ENCODE measurements at places on chromosomes 4 and X.

GRCh38 chrX:87901060-87901459 is 383.5 kb downstream of the KLHL4 start:
- DNase-seq: no peak

GRCh38 chrX:47361538-47362511 is 8.6 kb upstream of the ZNF157 start:
- DNase-seq: peak; percentile 80

DNA sequence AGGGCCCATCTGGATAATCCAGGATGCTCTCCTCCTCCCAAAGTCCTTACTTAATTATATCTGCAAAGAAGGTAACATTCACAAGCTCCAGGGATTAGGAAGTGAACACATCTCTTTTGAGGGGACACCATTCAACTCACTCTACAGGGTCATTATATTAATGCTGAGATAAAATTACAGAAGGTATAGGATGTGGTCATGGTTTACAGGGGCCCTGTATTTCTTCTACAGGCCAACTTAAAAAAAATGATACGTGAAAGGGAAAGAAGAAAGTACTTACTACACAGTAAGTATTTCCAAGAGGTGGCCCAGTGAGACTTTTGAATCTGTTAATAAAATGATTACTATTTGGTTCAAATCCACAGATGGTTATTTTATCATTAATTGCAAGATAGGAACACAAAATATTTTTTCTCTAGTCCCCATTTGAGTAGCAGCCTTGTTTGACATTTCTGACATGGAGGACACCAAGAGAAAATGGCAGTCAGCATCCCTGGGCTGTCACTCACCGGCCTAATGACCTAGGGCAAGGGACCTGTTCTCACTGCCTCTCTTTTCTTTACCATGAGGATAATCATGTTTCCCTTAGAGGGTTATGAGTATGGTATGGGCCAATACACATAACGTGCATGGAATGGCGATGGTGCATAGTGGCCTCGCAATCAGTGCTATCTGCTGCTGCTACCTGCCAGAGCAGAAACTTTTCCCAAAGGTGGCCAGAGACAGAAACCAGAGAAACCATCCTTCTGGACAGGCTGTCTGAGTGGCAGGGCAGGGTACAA is 140.5 kb downstream of the PTTG2 start:
- no peak for DNase-seq

DNA sequence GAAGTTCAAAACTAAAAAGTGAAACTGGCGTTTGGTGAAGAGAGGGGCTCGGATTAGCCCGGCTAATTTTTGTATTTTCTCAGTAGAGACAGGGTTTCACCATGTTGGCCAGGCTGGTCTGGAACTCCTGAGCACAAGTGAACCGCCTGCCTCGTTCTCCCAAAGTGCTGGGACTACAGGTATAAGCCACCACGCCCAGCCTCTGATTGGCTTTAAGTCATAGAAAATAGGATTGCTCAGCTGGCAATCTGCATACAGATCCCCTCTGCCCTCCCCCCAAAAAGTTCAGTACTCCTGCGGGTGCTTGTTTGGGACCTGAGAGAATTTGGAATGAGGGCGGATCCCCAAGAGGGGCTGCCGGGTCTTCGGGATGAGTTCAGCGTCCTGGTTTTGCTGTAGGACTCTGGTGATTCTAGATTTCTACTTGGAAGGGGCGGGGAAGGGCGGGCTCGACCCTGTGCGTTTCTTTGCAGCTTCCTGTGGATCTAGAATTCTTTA is 537 bp upstream of the PRKX start:
- DNase-seq: peak; percentile 23

- no peak for DNase-seq
Observed at GRCh38 chr4:100169491-100170485, 20.5 kb downstream of the DDIT4L start.
